Activated CD8-positive, alpha-beta memory T cell treated with anti-CD3 and anti-CD28 coated beads, Interleukin-2, amount 50 U/mL, for 4 hours (primary cell): ENCODE measurements at places on chromosomes 3 and 15.
A peak's percentile ranks its signal among the peaks of the same experiment; 100 is the strongest.

DNA sequence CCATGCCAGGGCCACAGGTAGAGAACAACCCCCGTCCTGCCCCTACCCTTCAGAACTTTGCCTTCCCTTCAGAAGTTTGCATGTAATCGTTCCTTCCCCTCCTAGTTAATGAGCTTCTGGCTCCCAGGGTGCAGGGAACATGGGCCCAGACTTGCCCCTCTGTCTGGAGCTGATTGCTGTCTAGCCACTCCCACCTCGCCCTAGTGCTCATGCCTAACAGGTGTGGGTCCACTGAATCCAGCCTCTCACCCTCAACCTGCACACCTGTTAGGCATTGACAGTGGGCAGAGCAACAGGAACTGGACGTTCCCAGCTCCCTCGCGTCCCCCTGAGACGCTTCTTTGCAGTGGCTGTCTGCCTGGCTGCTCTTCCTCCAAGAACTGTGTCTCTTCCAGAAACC lies 40.3 kb downstream of the WNT5A start:
- no peak for DNase-seq

- no peak for DNase-seq
Measured at GRCh38 chr3:184651904-184652303, 60.0 kb downstream of the MAGEF1 start.

- peak; percentile 56 for DNase-seq
Measured at GRCh38 chr3:36907911-36908646, 36.8 kb downstream of the TRANK1 start.

DNA sequence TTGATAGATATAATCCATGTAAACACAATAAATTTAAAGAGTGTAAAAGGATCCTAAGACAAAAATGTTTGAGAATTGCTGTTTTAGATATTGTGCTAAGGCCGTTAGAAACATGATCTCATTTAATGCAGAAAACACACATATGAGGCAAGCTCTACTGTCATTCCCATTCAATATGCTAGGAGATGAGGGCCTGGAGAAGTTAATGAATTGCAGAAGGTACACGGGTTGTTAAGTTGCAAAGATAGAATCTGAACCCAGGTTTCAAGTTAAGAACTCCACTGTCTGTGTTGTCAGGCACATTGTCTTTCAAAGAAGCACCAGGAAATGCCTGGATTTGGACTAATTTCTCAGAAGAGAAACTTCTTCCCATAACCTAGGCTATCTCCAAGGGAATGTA lies 65.1 kb upstream of the SAMMSON start:
- DNase-seq, result no peak

DNA sequence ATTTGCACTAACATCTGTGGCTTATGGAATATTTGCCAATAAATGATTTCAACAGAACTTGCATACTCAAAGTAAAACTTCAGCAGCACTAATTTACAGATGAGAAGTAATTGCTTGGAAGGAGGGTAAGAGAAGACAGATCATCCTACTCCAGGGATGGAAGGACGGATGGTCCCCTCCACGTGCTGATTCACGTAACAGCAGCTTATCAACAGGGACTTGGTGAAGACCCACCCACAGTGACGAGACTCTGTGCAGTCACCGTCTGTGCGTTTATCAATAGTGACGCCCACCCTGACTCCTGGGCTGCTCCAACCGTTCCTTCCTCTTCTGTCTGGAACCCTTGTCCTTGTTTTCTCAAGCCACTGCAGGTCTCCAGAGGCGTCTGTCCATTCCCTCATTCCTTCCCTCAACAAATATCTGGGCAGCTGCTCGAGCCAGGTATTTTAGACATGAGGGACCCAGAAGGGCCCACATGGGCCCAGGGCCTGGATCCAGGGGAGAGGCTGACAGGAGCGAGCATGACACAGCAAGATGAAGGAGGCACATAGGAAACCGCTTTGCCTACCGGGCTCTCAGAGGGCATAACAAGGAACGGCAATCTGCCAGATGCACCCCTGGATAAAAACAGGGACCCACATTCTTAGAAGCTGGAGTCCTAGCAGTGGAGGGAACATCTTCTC lies 33.3 kb downstream of the PCSK6 start:
- no peak for DNase-seq

GRCh38 chr3:62193586-62194345 lies 179.6 kb downstream of the FEZF2 start:
- DNase-seq, result no peak

DNA sequence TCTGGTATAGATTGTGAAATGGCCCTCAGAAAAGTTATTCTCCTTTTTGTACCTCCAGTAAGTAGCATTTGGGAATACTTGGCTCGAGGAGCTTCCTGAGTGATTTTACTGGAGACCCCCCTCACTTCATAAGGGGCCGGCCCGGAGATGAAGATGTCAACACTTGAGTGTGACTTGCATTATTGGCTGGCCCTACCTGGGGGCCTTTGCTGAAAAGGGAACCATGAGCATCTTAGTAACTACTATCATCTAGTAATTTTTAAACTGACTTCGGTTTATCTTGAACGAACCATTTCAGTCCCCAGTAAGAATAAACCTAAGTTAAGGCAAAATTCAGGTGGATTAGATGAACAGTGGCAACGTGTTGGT lies 1.3 kb downstream of the FAIM start:
- DNase-seq, result no peak

- DNase-seq, result no peak
Measured at GRCh38 chr15:58465866-58466517, 34.2 kb downstream of the LIPC start.

GRCh38 chr3:180447136-180447535 lies 154.8 kb upstream of the TTC14 start:
- no peak for DNase-seq

GRCh38 chr3:42702066-42702951 lies at the start of gene HHATL:
Gene HHATL (minus strand): TSS chr3:42702798. CDS start chr3:42700826, 1,972 bp downstream.
- DNase-seq, result no peak

DNA sequence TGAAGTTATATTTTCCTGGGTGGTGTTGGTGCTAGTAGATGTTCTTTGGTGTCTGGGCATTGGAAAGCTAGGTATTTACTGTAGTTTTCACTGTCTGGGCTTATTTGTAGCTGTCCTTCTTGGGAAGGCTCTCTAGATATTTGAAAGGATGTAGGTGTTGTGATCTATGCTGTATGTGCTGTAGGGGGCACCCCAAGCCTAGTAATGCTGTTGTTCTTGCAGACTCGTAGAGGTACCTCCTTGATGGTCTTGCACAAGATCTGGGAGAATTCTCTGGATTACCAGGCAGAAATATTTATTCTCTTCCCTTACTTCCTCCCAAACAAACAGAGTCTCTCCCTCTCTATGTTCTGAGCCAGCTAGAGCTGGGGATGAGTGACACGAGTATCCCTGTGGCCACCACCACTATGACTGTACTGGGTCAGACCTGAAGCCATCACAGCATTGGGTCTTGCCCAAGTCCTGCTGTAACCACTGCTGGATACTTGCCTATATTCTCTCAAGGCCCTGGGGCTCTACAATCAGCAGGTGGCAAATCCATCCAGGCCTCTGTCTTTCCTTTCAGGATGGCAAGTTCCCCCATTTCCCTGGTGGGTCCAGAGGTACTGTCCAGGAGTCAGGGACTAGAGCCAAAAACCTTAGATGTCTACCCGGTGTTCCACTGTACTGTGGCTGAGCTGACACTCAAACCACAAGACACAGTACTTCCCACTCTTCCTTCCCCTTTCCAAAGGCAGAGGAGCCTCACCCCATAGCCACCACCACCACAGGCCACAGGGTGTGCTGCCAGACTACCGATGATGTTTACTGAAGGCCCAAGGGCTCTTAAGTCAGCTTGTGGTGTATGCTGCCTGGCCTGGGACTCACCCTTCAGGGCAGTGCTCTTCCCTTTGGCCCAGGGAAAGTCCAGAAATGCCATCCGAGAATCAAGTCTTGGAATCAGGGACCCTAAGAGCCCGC lies 195.2 kb upstream of the DPPA4 start:
- peak; percentile 42 for DNase-seq

- no peak for DNase-seq
Measured at GRCh38 chr15:53872410-53872809, 105.8 kb upstream of the UNC13C start.

- no peak for DNase-seq
Measured at GRCh38 chr3:67765575-67765974, 111.2 kb upstream of the SUCLG2 start.

DNA sequence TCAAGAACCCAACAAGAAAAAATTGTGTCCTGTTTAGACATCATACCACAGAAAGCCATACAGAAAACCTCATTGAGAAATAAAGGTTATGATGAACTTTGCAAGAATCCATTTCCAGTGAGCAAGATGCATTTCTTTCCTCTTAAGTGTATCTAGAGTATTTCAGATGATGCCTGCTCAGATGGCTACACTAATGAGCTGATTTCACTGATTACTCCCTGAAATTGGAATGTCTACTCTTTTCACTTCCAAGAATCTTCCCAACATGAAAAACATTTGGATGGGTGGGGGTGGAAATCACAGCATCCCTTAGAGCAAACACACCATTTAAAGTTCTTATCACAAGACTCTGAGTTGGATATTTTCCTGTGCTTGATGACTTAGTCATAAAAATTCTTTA lies 41.4 kb upstream of the IL12A start:
- no peak for DNase-seq

DNA sequence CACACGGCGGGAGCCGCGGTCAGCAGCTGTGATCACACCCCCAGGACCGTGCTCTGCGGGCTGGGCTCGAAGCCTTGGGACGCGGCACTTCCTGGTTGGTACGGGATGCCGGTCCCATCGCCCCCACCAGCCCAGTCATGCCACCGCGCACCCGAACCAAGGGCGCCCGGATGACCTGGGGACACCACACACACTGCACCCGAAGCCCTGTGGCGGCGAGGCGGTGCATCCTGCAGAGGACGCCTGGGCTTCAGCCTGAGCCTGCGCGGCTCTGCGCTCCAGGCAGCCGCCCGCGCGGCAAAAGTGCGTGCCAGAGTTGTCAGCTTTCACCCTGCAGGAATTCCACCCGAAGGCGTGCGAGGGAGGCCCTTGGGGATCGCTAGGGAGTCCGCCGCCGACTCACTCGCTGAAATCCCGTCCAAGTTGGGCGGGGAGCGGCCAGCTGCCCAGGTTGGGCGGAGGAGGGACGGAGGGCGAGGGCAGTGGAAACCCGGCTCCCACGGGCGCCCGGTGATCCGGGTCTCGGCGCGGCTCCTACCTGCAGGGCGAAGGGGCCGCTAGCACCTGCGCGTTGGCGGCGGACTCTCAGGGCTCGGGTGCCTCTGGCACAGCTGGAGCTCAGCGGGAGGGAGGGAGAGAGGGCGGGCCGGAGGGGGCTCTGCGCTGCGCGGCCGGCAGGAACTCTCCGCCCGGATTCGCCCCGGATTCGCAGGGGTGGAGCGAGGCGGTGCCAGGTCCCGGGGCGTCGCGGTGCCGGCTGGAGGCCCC lies at the start of gene PLD1:
Gene PLD1, minus strand, starts transcription at position 623 of the 768 bp plus-strand sequence. CDS start 72,432 bp downstream, outside the sequence.
- peak; percentile 37 for DNase-seq

- no peak for DNase-seq
Measured at GRCh38 chr15:24823473-24823872, 131.3 kb upstream of the SNRPN start.

DNA sequence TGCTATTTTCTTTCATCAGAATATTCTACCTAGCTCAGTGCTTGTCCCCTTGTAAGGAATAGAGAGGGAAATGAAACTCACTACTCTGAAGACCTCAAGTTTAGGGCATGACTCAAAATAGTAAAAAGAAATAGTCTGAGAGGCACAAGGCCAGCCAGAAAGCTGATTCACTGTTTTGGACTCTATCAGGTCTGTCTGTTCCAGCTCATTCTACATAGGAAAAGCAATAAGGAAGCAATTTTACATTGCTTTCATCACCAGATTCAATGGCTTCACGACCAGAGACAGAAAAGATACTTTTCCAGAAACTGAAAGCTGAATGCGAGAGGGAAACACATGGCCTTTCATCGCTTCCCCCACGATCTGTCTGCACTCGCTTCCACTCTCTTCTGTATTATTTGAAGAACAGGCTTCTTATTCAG lies 276.0 kb downstream of the GBE1 start:
- DNase-seq, result no peak

GRCh38 chr15:70048578-70049514 lies 48.9 kb downstream of the TLE3 start:
- no peak for DNase-seq

GRCh38 chr3:111534701-111535100 lies 7.3 kb upstream of the CD96 start:
- DNase-seq, result no peak

DNA sequence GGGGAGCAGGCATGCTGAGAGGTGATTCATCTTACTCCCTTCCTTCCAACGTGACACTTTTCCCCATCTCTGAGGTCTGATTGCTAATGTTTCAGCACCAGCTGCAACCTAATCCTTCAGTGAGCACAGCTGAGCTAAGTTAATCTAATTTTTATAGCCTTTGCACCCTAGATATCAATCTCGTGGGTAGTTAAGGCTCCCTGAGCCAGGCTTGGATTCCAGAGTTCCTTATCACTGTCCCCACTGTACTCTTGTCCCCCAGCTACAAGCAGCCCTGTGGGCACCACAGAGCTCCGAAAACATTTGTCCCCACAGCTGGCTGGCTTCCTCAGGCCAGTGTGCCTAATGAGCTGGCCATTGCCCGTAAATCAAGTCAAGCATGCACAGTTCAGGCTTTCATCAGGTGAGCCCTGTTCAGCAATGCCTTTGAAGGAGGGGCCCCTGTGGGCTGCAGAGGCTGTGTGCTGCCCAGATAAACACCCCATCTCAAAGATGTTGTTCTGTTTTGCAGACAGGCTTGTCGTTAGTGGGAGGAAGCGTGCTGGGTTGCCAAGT lies 376.9 kb upstream of the RASGRP1 start:
- DNase-seq, result no peak

GRCh38 chr3:160105907-160106584 lies 117.4 kb downstream of the IL12A start:
- DNase-seq, result no peak

GRCh38 chr3:8563597-8563996 lies 62.0 kb downstream of the LMCD1 start:
- no peak for DNase-seq

DNA sequence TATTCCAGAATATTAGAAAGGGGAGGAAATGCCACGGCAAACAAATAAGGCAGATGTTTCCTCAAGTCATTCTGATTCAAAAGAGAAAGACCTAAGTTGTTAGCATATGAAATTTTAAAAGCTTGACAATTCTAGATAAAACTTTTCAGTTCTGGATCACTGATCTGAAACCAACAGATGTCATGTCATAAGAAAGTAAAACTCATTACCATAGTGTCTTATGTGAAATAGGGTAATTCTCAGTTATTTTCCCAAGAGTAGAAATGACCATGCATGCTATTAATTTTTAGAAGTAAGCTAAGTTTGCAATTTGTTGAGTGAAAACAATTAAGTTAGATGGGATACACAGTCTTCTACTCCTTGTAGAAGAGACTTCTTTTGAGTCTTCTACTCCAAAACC lies 630.3 kb downstream of the NAALADL2 start:
- DNase-seq, result no peak

DNA sequence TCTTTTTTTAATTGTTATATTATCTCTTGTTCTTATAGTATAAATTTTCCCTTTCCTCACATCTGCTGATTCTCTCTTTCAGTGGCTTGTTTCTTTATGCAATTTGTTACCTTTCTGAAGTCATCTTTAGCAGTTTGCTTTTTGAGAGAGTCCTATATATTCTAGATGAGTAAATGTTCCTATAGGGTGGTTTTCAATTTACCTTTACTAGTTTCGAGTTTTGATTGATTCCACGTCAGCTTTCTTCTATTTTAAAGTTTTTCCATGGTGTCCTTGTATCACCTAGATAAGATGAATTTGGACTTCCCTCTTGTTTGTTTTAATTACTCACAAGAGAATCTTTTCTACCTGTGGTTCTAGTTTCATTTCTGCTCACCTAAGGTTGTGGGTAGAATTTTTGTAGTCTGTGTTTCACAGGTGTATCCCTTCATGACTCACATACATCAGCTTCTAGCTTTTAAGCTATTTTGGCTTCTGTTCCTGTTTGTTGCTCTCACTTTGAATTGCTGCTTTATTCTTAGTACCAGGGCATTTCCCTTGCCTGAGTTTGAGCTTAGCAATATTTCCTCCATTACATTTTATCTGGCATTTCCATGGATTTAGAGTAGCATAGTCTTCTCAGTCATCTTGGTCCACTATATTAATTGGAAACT lies 6.4 kb downstream of the TEX9 start:
- DNase-seq, result no peak
